Right renal pelvis (tissue), 4 donors: ENCODE measurements at places on chromosomes 6 and 20. TPM values are rescaled to one million over a fixed set of nuclear protein-coding genes. Genes with fewer than 3 reads are reported as not detected.

GRCh38 chr6:46044881-46045617 is 29.4 kb upstream of the CLIC5 start:
- DNase-seq, result no peak

- DNase-seq, result no peak
Measured at GRCh38 chr6:129767776-129768485, 58.0 kb upstream of the ARHGAP18 start.

The ADGRF1 gene
- 40.2 TPM for polyA plus RNA-seq

The MDN1 gene
- 40.5 TPM for polyA plus RNA-seq

The IL17F gene
- not detected for polyA plus RNA-seq
